ENCODE measurements at places on chromosomes 7 and 10. TPM values are rescaled to one million over a fixed set of nuclear protein-coding genes. Genes with fewer than 3 reads are reported as not detected.
A peak's percentile ranks its signal among the peaks of the same experiment; 100 is the strongest.

TRIM8 gene
- 126 TPM for total RNA-seq

DNA sequence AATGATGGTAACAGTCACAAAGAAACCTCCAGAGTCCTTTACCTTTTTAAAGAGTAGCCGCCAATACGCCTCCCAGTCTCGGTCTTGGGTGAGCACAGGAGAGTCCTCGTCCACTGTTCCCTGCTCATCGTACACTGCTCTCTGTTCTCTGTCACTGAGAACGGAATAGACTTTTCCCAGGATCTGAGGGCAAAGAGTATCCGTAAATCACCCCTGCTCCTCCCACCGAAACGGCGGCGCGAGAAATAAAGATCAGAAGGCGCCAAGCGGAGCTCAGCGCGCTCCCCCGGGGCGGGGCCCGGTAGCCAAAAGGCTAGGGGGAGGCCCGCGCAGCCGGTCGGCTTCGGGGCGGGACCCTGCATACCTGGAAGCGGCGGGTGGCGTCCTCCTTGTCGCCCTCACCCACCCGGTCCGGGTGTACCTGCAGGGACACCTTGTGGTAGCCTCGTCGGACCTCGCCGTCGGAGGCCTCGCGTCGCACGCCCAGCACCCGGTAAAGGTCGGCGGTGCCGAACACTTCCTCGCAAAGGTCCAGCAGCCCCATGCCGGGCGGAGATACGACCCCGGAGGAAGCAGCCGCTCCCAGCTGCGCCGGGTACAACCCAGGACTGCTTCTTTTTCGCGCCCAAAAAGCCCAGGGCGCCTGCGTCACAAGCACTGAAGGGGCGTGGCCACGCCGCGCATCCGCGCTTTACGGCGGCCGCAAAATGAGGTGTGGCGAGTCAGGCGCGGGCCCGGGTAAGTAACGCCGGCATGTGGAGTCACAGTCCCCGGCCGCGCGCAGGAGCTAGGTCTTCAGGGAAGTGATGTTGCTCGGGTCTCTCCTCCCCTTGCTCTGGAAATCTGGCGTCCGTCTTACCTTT, at the start of gene DNAJC9:
Gene DNAJC9, minus strand, starts transcription at position 610 of the 863 bp plus-strand sequence. Its CDS starts 66 bp downstream, at position 544.
- peak within 1 kb of the TSS; percentile 89 for H3K4me3 ChIP-seq
- peaks cover 31% of the 10 kb centered on the region for H3K4me1 ChIP-seq
- no peaks in the 10 kb centered on the region for H3K27me3 ChIP-seq

TRIM74 gene
- total RNA-seq: not detected

PNLIPRP3 gene
- total RNA-seq: 0.59 TPM

BZW2 gene
- 45.4 TPM for total RNA-seq

All from osteoblast (primary cell).